ENCODE measurements at places on chromosomes 2 and 18.

- no peak for DNase-seq
These were observed 187.1 kb downstream of the GLI2 start for GRCh38 chr2:120922571-120923332.

DNA sequence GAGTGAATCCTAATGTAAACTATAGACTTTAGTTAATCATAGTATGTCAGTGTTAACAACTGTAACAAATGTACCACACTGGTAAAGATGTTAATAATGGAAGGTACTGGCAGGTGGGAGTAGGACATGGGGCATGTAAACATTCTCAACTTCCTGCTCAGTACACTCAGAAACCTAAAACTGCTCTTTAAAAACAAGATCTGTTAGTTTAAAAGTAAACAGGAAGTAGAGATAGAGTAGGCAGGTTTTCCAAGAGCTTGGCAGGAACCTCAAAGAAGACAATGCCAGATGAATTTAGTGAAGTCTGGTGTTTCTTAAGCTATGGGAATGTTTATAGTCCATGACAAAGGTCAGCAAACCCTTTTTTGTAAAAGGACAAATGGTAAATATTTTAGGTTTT lies 46.6 kb downstream of the CCDC138 start:
- no peak for DNase-seq

- peak; percentile 83 for DNase-seq
These were observed 617 bp downstream of the FOSL2 start for GRCh38 chr2:28393114-28393836.

DNA sequence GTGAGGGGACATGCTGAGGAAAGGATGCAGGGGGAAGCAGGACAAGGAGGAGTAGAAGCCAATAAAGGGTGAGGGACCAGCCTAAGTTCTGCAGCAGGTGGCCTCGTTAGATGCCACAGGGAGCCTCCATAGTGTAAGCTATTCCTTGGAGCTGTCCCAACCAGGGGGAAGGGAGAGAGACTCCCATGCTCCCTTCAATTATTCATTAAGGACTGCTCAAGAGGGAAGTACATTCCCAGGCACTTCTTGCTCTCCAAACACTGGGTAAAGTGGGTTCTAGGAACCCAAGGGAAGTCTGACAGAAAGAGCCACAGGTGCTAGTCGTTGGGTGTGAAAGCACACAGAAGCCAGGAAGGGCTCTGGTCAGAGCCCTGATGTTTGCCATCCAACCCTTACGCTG lies 193.7 kb downstream of the SLC39A10 start:
- no peak for DNase-seq

- DNase-seq = peak; percentile 70
These were observed 26.0 kb downstream of the ACADL start for GRCh38 chr2:210199186-210199765.

- peak; percentile 53 for DNase-seq
These were observed 502.2 kb downstream of the NRXN1 start for GRCh38 chr2:50529600-50530218.

- DNase-seq = peak; percentile 27
These were observed 694 bp downstream of the UNC50 start for GRCh38 chr2:98608962-98609604.

- peak; percentile 81 for DNase-seq
These were observed 32.4 kb upstream of the VIT start for GRCh38 chr2:36663851-36664695.

DNA sequence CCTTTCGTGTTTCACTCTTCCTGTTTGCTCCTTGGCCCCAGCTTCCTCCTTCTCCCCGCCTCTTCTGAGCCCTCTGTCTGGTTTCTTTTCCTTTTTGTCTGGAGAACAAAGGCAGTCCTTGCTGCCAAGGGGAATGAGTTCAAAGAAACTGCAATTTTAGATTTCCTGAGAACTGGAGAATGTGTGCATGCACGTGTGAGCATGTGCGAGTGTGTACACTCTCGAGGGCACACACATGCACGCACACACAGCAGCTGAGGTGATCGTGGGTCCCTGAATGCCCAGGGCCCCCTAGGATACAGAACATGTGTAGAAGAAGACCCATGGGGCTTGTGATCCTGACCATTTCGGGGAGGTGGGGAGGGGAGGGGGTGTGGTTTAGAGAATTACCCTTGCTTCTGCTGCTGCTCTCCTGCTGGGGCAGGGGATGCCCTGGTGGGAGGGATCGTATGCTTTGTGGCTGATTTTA lies 151.8 kb downstream of the DYSF start:
- no peak for DNase-seq

DNA sequence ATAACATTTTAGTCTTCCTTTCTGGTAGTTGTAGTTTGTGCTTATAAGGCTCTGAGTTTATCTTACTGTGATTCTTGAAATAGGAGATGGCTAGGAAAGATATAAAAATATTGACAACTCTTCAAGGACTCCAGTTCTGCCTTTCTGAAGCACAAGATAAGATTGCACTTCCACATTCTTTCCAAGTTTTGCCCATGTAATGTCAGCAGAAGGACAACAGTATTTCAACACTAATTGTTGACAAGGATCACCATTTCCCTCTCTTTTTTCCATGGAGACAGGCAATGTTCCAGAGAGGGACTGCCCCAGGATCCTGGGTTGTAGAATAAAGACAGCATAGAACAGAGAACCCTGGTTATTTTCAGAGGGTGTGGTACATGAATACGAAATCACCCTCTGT lies 279.1 kb upstream of the CNTNAP5 start:
- DNase-seq = no peak

All from suppressor macrophage treated with lipopolysaccharide for 1 hour (primary cell).